MG63 (cell line): ENCODE measurements at places on chromosomes 7 and 10.

DNA sequence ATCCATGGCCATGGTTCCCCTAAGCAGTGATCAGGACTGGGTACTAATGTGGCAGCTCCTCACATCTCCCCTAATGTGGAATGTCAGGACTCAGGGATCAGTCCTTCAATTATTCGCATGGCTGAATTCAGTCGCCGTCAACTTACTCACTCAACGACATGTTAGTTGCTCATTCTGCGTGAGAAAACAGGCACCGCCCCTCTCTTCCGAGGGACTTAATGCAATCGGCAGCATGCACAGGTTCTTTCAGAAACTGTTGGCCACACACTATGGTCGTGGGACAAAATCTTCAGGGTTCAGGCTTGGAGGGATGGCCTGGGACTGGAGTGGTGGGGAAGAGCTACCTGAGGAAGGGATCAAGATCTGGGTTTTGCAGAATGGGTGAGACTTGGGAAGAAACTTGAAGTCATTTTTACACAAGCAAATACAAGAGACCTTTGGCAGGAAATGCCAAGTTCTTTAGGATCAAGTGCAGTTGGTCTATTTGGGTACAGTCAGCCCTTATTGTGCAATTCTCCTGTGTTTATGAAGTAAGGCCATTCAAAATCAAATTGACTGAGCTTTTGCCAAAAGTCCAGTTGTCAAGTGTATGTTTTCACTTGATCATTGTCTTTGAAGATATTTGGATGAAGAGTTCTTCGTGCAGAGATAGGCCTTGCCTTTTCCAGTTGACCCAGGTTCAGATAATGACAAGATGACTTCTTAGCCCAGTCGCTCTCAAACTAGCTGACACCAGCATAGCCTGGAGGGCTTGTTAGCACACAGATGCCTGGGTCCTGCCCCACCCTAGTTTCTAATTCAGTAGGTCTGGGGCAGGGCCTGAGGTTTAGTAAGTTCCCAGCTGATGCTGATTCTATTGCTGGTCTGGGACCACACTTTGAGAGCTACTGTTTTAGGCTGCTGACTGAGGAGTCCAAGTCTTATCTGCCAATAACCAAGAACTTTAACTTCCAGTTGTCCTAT lies 48.5 kb downstream of the LRRC18 start:
- peak; percentile 72 for DNase-seq

DNA sequence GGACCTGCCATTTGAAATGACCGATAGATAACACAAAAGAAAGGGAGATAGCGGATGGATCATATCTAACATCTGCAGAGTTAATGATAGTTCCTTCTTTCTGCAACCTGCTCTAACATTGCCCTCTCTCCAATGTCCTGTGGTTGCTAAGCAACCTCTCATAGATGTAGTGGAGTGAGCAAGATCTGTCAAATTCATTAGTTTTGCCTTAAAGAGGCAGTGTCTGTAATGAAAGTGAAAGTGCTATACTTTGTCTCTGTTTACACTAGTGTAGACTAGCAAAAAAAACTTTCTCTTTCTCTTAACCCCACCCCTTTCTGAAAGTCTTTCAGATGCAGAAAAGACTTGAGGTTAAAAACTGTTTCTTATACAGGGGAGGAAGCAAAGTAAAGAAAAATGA lies 1196.9 kb downstream of the SORCS3 start:
- no peak for DNase-seq

- no peak for DNase-seq
Measured at GRCh38 chr7:127950233-127950935, 80.9 kb downstream of the LRRC4 start.

- DNase-seq, result no peak
Measured at GRCh38 chr7:127158659-127159058, 94.1 kb downstream of the GRM8 start.

- no peak for DNase-seq
Measured at GRCh38 chr10:8133146-8133545, 78.7 kb downstream of the GATA3 start.

- DNase-seq, result no peak
Measured at GRCh38 chr10:101219139-101219945, 9.9 kb downstream of the LBX1 start.

DNA sequence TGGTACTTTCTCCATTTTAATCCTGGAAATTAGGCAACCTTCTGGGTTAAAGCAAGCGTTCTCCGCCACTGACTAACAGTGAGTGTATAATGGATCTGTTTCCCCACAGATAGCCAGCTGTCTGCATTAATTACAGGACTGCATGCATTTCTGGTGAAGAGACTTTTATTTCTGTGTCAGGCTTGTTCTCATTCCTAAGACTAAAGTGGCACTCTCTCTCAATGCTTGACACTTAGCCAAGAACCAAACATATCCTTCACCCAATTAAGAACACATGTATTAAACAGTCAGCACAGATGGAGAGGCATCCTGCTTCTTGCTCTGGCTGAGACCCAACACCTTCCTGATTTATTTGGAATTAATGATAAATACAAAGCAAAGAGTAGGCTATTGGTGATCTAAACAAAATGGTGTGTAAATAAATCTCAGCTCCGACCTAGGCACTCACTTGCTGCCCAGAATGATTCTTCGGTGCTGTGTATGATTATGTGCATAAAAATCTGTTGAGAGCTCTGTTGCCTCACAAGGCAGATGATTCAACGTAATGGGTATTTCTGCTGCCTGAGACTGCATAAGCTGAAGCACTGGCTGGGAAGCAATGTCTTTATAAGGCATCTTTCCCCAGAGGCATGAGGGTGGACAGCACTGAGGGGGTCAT lies 16.8 kb downstream of the CALU start:
- no peak for DNase-seq

GRCh38 chr7:147062897-147063296 lies 946.3 kb downstream of the CNTNAP2 start:
- no peak for DNase-seq

DNA sequence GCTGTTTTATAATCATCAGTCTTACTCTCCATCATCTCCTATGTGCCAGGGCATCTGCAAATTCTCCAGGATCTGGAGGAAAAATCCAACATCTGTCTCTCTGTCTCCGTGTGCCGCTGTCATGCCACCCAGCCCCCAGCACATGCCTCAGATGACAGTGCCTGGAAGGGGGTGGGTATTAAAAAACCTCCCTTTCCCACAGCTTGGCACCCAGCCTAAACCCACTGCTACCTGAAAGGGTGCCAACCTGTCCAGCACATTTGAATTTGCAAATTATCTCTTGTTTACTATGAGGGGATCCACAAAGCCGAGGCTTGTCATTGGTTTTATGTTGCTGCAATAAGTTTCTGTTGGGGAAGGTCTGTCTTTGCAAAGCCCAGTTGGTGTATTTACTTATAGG lies 73.1 kb downstream of the EMX2 start:
- DNase-seq, result no peak

DNA sequence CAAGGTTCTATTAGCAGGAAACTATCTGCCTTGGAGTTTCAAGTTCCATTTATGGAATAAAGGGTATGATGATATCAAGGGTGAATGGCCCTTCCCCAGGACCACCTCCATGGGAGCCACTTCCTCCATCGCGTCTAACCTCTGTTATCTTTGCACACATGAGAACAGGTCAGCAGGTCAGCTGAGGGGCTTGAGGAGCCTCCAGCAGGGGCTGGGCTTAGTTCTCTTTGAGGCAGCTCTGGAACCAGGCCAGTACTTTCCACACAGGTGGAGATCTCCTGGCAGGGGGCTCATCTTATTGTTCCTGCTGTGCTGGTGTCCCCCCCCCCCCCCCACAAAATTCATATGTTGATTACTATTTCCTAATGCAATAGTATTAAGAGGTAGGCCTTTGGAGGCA lies 472.2 kb upstream of the ZMIZ1 start:
- DNase-seq, result no peak

DNA sequence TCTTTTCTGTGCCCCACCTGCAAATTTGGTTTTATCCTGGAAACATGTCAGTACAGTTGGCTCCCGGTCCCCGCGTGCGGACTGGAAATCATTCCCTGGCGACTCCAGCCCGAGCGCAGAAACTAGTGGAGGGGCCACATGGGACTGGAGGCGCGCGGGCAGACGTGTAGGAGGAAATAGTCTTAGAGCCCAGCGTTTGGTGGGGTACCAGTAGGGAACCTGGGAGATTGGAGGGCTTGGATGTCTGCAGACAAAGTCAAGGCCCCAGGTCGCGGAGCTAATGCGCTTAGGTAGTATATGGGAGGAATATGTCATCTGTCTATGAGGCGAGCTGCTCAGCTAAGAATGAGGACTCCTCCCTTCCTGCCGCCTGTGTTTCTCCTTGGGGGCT lies 1.3 kb downstream of the GALNT17 start:
- DNase-seq, result no peak

- no peak for DNase-seq
Measured at GRCh38 chr10:78296785-78297184, 263.1 kb downstream of the RPS24 start.

DNA sequence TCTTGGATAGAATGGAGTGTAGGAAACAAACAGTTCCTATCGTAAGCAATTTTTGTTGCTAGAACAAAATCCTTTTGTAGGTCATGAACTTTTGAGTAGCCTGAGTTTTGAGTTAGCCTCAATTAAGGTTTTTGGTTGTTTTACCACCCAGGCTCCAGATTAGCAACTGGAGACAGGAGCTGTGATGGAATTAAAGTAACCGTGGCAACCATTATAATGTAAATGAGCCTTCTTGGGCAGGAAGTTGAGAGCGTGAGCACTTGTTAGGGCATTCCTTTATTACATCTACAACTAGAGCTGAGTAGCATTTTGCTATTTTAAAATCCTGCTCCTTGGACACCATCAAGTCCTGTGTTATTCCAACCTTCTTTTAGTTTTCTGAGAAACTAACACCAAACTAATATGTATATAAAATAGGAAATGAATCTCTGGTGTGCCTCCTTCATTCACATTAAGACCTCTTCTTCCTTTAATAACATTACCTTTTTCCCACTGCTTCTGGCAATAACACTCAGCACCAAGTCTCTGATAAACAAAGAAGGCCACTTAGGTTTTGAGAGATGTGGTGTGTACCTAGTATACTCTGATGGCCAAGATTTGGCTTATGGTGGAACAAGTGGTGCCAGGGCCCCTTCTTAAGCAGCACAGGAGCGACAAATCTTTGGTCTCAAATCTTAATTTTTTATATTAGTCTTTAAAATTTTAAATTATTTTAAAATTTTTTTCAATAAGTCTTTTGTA lies 34.0 kb downstream of the AHCYL2 start:
- DNase-seq, result no peak

GRCh38 chr7:17552952-17553351 lies 254.5 kb downstream of the AHR start:
- DNase-seq, result no peak

DNA sequence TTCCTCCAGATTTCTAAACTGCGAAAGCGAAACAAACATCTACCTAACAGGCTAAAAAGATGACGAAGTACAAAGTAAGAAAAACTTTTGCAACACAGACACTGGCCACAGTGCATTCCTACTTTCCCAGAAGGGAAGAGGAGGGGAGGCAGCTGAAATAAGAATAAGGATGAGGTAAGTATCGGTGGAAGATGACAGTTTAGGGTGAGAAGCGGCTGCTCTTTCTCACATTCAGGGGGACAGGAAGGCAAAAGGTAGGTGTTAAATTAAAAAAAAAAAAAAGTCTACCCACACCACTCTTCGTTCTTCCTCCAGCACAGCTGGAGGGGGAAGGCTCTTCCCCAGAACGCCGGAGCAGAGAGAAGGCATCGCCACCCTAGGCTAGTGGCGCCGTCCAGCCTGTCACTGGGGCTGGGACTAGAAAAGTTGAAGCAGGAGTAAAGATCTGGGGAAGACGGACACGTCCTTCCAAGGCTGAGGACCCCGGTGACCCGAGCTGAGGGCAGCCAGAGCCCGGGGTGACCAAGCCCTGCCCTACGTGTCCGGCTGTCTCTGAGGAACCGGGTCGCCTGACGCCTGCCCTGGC lies 846 bp downstream of the DNAJC1 start:
- no peak for DNase-seq

DNA sequence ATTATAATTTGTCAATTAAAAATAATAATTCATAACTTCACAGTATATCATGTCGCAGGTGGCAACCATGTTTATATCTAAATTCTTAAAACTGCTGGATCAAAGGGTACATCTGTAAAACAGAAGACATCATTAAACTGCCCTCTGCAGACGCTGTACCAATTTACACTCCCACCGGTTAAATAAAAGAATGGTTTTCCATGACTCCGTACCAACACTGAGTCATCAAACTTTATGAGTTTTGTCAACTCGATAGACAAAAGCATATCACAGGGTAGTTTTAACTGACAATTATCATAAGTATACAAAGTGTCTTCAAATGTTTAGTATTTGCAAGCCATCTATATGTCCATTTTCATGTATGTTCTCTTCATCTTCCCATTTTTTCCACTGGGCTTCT lies 5.7 kb upstream of the GSTK1 start:
- no peak for DNase-seq

GRCh38 chr7:107408349-107408748 lies 61.5 kb upstream of the GPR22 start:
- no peak for DNase-seq

- no peak for DNase-seq
Measured at GRCh38 chr7:147829016-147829415, 761.5 kb upstream of the C7orf33 start.

DNA sequence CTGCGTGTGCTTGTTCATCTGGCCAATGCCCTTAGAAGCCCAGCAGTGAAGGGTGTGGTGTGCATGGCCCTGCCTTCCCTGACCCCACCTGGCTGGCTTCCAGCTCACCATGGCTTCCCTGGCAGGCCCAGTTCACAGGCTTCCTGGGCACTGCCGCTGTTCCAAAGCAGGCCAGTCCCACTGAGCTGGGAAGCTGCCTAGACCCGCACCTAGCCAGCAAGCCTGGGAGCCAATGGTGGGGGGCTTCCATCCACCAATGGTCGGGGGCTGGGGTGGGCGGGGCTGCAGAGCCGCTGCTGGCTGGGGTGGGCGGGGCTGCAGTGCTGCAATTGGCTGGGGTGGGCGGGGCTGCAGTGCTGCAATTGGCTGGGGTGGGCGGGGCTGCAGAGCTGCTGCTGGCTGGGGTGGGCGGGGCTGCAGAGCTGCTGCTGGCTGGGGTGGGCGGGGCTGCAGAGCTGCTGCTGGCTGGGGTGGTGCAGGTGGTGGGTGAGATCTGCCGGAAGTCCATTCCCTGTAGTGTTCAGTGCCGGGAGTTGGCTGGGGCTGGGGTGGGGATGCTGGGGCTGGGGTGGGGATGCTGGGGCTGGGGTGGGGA lies 12.4 kb downstream of the CALY start:
- DNase-seq, result peak; percentile 72

GRCh38 chr7:102992938-102993717 lies 80.3 kb downstream of the LRRC17 start:
- peak; percentile 10 for DNase-seq

GRCh38 chr7:70143075-70144044 lies 545.1 kb downstream of the AUTS2 start:
- peak; percentile 64 for DNase-seq
